ENCODE measurements at places on chromosomes 6 and 20. TPM values are rescaled to one million over a fixed set of nuclear protein-coding genes. Genes with fewer than 3 reads are reported as not detected.
A peak's percentile ranks its signal among the peaks of the same experiment; 100 is the strongest.

The ZSCAN16 gene
- 3.6 TPM for polyA plus RNA-seq

GRCh38 chr6:14472986-14473337 is 355.4 kb downstream of the CD83 start:
- no peak for DNase-seq

DNA sequence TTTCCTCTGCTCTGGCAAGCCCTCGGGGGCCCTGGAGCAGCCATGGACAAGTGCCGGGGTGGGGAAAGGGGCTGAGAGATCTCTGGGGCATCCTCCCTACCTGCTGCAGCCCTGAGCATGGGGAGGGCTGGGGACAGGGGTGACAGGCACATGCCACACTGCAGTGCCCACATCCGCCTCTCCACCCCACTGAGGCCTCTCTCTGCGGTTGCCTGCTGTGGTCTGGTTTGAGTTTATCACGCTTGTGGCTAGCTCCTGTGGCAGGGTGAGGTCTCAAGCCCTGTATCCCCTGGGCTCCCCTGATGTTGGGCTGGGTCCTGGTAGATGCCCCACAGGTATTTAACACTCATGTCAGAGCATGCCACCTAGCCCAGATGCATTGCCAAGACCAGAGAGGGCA is 52.9 kb upstream of the MLN start:
- DNase-seq, result no peak

DNA sequence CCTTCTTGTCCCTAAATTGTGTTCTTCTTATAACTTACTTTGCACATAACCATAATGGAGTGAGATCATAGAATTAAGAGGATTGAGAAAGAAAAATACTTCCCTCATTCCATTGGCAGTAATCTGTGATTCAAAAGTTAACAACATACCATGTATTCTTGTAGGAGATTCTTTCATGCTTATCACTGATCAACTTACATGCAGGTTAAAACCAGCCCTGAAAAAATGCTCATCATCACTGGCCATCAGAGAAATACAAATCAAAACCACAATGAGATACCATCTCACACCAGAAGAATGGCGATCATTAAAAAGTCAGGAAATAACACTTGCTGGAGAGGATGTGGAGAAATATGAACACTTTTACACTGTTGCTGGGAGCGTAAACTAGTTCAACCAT is 36.5 kb upstream of the GFRAL start:
- DNase-seq, result no peak

- DNase-seq, result no peak
Measured at GRCh38 chr6:25334793-25335192, 55.6 kb downstream of the CARMIL1 start.

The SLC26A8 gene
- 160 TPM for polyA plus RNA-seq

DNA sequence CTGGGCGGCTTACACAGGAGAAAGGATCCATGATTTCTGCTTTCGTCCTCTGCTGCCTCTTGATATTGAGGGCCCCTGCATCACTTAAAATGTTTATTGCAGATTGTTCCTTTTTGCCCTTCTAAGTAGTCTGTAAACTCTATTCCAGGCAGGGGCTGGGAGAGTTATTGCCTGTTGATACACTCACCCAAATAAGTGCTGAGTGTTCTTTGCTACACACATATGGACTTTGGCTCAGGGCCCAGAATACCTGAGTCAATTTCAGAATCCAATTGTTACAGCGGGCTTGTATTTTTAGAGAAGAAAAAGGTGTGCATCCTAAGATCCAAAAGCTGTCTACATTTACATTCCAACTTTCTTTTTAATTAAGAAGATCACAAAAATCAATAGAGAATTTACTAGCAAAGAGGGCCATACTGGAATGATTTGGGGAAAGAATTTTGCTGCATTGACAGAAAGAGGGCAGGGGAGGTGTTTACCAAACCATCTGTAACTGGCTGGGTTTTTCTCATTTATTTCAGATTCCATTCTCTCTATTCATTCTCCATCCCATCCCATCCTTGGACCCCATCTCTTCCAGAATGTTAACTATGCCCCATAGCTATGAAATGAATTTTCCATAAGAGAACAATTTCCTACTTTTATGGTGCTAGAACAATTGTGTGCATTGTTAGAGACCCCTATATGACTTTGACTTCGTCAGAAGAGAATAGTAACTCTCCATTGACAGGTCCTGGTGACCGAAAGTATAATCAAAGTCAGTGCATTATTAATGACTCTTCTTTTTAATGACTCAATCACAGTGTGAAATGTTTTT is 959.9 kb upstream of the FLRT3 start:
- DNase-seq, result peak; percentile 22

DNA sequence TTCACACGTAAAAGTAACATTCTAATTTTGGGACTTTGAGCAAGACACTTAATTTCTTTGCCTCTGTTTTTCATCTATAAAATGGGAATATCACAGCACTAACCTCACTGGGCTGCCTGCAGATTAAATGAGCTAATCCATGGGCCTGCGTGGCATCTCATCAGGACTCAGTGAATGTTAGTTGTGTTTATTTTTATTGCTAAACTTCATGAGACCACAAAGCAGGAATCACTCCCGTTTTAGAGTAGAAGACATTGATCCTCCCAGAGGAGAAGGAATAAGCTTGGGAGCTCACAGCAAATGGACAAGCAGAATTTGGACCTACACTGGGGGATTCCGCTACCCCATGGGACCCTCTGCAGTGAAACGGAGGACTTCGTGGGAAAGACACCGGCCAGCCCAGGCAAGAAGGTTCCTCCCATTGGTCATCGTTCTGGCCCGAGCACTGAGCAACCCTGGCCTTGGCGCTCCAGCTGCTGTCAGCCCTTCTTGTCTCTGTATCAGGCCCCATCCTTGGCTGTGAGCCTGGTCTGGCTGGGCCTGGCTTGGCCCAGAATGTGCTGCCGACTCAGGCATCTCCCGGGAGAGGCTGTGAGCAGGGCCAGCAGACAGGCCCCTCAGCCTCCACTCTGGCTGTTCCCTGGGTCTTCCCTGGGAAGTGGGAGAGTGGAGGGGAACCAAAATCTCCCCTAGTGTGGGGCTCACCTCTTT is 79.8 kb downstream of the NFATC2 start:
- DNase-seq, result peak; percentile 94

DNA sequence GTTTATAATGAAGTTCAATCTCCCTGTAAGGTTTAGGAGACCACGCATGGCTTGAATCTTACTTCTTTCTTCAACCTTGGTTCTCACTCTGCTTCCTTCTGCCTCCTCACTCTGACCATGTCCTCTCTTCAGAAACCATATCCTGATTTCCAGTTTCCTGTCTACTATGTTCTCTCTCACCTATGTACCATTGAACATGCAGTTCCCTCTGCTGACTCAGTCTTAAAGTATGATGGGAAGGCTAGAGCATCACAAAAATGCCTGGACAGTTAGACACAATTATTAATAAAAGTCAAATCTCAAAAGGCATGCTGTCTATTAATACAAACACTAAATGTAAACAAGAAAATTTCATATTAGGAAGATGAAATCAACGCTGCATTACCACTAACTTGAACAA is 151.6 kb downstream of the PRKN start:
- DNase-seq, result no peak

The C20orf204 gene
- polyA plus RNA-seq, result 2.9 TPM

DNA sequence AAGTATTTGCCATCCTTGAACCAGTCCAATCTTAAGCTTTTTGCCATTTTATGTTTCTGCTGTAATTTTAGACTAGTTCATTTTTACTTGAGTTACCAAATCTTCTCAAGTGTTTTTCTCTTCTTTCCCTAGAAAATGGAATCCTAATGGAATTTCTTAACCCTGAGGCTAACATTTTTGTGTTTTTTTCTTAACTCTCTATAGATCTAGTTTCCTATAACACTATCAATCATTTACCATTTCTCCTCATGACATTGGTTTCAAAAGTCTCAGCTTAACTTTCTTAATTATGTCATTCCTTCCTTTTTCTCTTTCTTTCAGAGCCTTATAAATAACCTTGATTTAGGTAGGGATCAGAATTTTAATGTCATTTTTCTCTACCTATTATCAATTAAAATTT is 54.8 kb downstream of the SENP6 start:
- no peak for DNase-seq

- DNase-seq, result no peak
Measured at GRCh38 chr6:144749263-144749662, 464.1 kb downstream of the UTRN start.

- DNase-seq, result no peak
Measured at GRCh38 chr20:51193066-51193772, 170.3 kb upstream of the KCNG1 start.

- no peak for DNase-seq
Measured at GRCh38 chr6:141337191-141337590, 795.5 kb upstream of the GJE1 start.

DNA sequence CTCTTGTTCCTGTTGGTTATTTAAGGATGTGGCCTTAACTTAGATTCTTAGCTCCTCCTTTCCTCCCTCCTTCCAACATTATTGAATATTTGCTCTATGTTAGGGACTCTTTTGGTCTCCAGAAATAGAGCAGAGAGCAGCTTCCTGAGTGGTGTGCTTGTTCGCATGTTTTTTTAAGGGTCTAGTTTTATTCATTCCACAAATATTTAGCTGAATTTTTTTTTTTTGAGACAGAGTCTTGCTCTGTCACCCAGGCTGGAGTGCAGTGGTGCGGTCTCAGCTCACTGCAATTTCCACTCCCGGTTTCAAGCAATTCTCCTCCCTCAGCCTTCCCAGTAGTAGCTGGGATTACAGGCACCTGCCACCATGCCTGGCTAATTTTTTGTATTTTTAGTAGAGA is 169.2 kb downstream of the ZFAND3 start:
- DNase-seq, result no peak

The TULP1 gene
- polyA plus RNA-seq, result 0.53 TPM

GRCh38 chr20:3092611-3093379 is 8.3 kb upstream of the AVP start:
- no peak for DNase-seq

DNA sequence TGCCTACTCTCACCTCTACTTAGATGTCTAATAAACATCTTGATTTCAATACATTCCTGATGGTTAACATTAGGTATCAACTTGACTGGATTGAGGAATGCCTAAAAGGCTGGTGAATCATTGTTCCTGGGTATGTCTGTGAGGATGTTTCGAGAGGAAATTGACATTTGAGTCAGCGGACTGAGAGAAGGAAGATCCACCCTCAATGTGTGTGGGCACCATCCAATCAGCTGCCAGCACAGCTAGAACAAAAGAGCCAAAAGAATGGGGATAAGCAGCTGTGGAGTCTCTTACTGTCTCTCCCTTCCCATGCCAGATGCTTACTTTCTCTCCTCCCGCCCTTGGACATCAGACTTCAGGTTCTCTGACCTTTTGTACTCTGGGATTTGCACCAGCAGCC is 128.6 kb upstream of the HS3ST5 start:
- no peak for DNase-seq

Data from testis (tissue), 5 donors.